ENCODE measurements at places on chromosomes 6 and 20.
A peak's percentile ranks its signal among the peaks of the same experiment; 100 is the strongest.

- DNase-seq: no peak
These were observed 114.6 kb upstream of the PDE10A start for GRCh38 chr6:165777680-165778079.

DNA sequence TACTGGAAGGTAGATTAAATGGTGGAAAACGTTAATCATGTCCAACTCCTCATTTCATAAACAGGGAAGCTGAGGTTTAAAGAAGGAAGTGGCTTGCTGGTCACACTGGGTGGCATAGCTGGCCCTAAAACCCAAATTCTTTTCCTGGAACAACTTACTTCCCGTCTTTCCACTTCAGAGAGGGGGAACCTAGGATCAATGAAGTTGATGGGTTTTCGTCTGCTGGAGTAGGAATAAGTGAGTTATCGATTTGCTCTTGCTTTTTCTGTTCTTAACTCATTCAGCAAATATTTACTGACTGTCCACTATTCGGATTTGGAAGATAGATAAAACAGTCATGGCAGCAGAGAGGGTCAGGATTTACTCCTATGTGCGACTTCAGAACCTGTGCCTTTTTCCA lies 1.2 kb upstream of the SYS1 start:
- DNase-seq: no peak

GRCh38 chr6:53300656-53301551 lies 47.8 kb downstream of the ELOVL5 start:
- DNase-seq: peak; percentile 91

- no peak for DNase-seq
These were observed 1.8 kb upstream of the LRRC73 start for GRCh38 chr6:43511824-43512415.
